Lung microvascular endothelial cell (primary cell): ENCODE measurements at places on chromosomes 4 and X.

GRCh38 chr4:158450741-158451140 is 70.9 kb upstream of the RXFP1 start:
- no peak for DNase-seq

- DNase-seq = no peak
Observed at GRCh38 chr4:47510506-47511143, 25.6 kb downstream of the ATP10D start.

- DNase-seq = peak; percentile 29
Observed at GRCh38 chr4:30536231-30536630, 183.9 kb upstream of the PCDH7 start.

GRCh38 chr4:169604903-169605331 is 7.5 kb downstream of the NEK1 start:
- no peak for DNase-seq

GRCh38 chr4:44425614-44426208 is 22.9 kb downstream of the KCTD8 start:
- DNase-seq = peak; percentile 54

DNA sequence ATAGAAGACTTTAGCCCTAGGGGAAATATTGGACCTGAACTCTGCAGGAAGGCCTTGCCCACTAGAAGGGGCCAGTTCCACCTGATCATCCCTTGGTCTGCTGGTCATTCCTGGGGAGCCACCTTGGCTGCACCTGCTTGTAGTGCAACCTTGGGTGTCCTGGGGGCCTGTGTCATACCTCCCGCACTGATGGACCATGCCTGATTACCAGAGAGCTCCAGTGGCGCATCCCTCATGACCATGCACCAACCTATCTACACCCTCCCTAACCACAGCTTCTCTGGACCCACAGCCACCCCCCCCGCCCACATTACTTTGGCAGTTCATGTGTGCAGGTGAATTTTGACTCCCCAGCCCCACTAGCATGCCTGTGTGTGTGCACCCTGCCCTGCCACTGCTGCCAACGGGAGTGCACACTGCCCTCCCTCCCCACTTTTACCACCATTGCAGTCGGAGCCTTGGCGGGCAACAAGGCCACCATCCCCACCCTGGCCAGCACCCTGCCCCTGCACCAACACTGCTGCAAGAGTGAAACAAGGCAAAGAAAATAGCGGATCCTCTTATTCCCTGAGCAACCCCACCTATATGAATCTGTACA is 208.1 kb downstream of the FAM47B start:
- no peak for DNase-seq

- no peak for DNase-seq
Observed at GRCh38 chr4:84177831-84178542, 321.1 kb downstream of the NKX6-1 start.

DNA sequence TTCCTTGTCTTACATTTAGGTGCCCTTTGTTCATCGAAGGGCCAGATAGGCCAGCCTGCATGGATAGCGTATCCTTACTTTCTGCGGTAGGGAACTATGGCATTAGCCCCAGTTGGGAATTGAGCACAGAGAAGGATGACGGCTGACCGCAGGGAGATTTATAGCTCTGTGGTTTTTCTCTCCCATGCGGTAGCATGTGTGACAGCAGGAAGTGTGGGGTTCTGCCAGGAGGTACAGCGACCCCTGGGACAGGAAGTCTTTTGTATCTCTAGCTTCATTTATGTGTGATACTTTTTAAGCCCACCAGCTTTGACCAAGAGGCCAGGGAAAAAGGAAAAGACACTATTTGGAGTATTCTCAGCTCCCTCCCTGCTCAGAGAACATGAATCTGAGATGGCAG is 33.1 kb downstream of the GAB3 start:
- peak; percentile 89 for DNase-seq

DNA sequence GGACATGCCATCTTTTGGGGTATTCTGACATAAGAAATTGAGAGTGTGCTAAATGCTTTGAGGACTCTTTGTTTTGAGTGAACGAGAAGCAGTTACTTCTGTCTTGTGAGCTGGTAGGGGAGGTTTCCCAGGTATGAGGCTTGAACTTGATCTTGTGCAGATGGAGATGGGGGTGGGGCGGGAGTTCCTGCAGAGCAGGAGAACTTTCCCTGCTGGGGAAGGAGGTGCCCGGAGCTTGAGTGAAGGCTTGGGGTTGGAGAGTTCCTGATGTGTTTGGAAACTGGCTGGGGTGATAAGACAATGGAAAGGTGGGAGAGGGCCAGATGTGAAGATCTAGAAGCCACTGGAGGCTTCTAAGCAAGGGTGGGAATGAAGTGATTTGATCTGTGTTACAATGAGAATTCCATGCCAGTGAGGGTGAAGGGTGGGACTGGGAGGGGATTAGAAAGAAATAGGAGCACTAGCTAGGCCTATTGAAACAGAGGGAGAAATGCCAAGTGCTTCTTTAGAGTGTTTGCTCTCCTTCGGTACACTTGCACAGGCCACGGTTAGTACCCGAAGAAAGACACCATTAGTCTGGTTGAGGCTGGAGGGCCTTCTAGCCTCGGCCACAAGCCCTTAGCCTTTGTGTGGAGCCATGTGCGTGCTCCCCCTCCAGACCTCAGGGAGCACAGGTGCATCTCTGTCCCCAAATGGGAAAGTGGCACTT is 103.5 kb upstream of the STOX2 start:
- no peak for DNase-seq

DNA sequence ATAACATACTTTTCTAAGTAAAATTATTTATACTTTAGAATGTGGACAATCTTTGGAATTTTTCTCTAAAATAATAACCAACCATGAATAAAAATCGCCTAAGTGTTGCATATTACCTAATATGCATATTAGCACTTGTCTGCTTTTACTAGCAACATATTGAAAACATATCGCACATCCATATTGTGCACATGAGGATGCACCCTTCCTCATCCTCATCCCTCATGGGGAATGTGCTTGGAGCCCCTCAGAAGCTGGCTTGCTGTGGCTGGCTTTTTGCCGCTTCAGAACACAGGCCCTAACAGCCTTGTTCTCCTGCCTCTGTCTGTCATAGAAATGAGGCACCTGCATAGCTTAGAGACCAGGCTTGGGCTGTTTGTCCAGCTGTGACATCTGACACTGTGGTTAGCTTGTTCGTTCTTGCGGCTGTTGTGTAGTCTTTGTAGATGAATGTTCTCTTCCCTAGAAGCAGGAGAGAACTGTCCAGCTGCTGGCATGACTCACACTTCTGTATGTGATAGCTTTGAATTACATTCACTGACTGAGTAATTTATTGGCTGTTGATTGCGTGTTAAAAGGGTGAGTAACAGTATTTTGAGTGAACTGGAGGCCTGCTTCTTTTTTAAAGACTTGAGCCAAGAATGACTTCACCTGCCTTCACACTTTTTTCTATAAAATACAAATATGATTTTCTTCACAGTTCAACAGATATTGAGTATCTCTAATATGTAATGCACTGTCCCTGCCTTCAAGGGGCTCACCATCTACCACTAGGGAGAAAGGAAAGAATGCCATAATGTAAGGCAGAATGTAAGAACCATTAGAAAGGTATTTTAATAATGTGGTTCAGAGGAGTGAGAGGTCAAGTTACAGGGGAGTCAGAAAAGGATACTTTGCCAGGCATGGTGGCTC is 81.9 kb downstream of the HMGB2 start:
- DNase-seq = peak; percentile 75

GRCh38 chrX:15749642-15750610 is 11.9 kb downstream of the CA5B start:
- DNase-seq = peak; percentile 64

GRCh38 chr4:53436251-53436650 is 58.8 kb downstream of the FIP1L1 start:
- DNase-seq = no peak

GRCh38 chr4:186200516-186200915 is 9.1 kb downstream of the CYP4V2 start:
- DNase-seq = no peak

- no peak for DNase-seq
Observed at GRCh38 chr4:178577933-178578332, 1135.7 kb upstream of the AGA start.

- no peak for DNase-seq
Observed at GRCh38 chr4:173835903-173836302, 305.9 kb upstream of the HAND2 start.

DNA sequence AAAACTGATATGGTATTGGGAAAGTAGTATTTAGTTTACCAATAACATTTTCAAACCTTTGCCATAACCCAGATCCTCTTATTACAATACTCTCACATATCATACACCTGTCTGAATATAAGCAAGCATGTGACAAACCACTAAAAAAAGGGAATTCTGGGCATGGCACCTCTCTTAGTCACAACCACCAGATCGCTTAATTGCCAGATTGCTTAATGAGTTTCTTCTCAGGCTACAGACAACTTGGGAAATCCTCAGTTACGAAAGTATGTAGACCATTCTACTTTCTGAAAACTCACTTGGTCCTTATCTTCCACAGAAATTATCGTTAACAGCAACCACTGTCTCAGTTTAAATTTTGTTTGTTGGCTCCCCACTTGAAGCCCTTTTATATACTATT is 2.1 kb downstream of the NAF1 start:
- no peak for DNase-seq

DNA sequence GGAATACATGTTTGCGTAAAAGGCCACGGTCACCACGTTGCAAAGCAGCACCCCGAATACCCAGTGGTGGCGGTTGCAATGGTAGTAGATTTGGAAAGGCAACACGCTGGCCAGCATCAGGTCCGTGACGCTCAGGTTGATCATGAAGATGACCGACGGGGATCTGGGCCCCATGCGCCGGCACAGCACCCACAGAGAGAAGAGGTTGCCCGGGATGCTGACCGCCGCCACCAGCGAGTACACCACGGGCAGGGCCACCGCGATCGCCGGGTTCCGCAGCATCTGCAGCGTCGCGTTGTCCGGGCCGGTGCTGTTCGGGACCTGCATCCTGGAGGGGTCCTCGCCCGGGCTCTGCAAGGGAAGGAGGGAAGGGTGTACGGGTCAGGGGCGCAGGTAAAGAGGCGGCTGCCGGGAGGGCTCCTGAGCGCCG is 13.5 kb upstream of the ASMTL start:
- no peak for DNase-seq

DNA sequence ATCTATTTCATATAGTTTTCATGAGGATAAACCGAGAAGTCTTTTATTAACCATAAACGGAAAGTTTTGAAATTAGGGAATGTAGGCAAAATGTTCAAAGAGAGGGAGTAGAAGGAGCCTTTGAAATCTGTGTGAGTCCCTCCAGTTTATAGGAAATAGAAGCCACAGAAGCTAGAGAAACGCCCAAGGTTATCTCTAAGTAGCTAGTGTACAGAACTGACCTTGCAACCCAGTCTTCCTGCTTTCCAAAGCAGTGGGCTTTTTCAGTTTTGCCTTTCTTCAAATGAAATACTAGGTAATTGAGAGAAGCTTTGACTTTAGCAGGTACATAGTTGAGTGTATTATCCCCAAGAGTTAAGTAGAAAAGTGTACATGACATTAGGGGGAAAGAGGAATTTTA is 39.4 kb downstream of the STIM2 start:
- DNase-seq = peak; percentile 36

DNA sequence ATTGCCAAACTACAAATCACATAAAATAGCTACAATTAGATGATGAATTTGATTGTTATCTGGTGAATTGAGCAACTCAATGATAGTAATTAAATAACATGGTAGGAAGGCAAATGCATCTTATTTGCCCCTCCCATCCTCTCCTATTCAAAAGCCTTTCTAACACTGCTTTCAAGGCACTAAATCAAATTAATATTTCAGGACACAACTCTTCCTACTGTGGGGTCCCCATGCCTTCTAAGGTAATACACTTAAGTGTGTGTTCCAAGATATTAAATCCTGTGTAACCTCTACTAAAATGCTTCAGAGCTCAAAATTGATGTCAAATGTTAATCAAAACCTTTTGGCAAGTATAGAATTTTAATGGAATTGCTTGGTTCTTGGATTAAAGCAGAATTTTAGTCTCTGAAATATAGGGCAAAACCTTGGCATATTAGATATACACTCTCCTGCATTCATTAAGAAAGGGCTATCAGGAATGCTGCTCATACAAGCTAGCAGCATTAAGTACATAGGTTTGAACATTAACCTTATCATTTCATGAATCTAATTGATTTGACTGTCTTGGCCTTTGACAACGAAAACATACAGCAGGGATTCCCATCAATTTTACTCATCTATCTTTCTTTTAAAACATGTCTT is 371.8 kb upstream of the GALNTL6 start:
- no peak for DNase-seq

GRCh38 chrX:135985157-135985972 is at the start of gene SLC9A6:
SLC9A6 (plus strand) TSS chrX:135985435; CDS start chrX:135985659, 224 bp downstream.
- DNase-seq = peak; percentile 69

GRCh38 chr4:20252656-20253282 is 1.1 kb downstream of the SLIT2 start:
- no peak for DNase-seq

DNA sequence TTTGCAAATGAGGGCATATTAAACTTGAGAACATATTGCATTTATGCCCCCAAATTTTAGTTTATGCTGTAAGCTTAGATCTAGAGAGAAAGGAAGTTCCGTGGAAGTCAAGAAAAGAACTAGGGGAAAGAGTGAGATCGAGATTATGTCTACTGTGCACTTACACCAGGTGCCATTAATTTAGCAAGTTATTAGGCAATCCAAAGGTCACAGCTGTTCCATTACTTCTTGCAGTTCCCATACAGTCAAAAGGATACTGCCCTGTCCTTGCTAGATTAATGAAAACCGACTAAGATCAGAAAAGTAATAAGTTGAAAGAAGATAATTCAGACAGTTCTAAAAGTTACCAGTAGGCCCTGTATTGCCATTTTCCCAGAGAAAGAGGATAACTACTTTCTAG is 49.3 kb upstream of the SLC7A11 start:
- no peak for DNase-seq

- DNase-seq = peak; percentile 56
Observed at GRCh38 chrX:19904778-19905367, 17.5 kb upstream of the SH3KBP1 start.

- DNase-seq = no peak
Observed at GRCh38 chr4:162268911-162269310, 105.1 kb upstream of the FSTL5 start.

DNA sequence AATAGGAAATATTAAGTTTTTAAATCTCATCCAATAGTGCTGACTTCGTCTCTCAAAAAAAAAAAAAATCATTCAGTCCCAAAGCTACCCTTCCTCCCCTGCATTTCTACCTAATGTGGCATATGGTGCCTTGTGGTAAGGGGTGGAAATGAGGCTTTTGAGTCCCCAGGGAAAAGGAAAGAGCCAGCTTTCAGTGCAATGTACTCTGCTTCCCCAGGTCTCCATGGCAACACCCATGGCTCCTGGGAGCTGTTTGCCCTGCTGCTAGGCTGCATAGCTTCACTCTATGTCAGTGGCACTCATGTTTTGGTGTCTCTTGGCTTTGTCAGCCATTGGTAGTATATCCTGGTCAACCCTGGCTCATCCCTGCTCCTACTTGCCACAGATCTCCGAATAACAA is 175.9 kb downstream of the SLC39A8 start:
- DNase-seq = peak; percentile 26

- no peak for DNase-seq
Observed at GRCh38 chr4:114366368-114366767, 232.2 kb upstream of the UGT8 start.

DNA sequence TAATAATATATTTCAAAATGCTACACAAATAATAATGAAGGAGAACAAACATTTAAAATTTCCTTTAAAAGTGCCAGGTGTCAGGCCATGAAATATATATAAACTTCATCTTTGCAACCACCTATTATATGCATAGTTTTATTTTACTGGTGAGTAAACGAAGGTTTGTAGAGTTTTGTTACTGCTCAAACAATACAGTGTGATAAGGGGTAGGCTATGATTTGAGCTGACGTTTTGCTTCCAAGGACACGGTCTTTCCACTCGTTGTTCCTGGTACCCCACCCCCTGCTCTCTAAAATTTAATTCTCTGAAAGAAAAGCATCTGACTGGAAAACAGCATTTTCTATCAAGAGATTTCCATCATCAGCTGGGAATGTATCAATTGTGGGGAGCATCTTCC is 27.2 kb upstream of the GPRIN3 start:
- no peak for DNase-seq
